ENCODE measurements at places on chromosomes 2 and 18. TPM values are rescaled to one million over a fixed set of nuclear protein-coding genes. Genes with fewer than 3 reads are reported as not detected.

Gene ELOA2
- total RNA-seq: not detected

Gene FN1
- total RNA-seq: 341 TPM

Gene TLX2
- total RNA-seq: not detected

Gene GKN2
- not detected for total RNA-seq

Gene PROC
- not detected for total RNA-seq

Gene ADGRF3
- total RNA-seq: not detected

Gene KIF1A
- not detected for total RNA-seq

Gene SCG2
- not detected for total RNA-seq

Gene CIB4
- total RNA-seq: not detected

Measured in gastrocnemius medialis (tissue), 4 donors.